ENCODE measurements at places on chromosomes 6 and 20.

- DNase-seq: no peak
Observed at GRCh38 chr6:95328231-95328630, 249.1 kb upstream of the MANEA start.

- DNase-seq: no peak
Observed at GRCh38 chr20:14441201-14441600, 103.8 kb upstream of the FLRT3 start.

- no peak for DNase-seq
Observed at GRCh38 chr6:142444376-142444775, 142.6 kb downstream of the ADGRG6 start.

DNA sequence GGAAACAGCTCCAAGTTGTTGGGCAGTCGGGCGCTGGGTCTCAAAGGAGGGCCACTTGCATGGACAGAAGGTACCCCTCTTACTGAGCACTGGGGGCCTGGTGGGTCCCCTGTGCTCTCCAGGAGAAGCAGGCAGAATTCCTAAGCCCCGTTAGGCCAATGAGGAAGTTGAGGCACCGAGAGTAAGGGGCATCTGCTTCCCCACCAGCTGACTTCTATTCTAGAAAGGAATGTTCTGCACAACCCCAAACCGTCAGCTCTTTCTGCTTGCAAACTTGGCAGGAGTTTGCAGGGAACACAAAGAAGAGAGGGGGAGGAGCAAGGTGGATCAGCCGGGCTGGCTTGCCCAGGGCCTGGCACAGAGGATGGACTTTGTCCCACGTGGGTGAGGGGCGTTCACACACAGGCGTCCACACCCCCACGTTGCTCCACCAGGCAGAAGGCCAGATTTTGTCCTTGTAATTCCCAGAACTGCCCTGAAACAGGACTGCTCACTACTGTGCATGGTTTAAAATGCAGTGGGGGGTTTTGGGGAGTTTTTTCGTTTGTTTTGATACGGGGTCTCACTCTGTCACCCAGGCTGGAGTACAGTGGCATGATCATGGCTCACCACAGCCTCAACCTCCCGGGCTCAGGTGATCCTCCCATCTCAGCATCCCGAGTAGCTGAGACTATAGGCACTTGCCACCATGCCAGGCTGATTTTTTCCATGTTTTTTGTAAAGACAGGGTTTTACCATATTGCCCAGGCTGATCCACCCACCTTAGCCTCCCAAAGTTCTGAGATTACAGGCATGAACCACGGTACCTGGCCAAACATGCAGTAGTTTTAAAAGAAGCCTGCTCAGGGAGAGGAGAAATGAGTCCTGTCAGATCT lies 93.3 kb downstream of the SNX5 start:
- DNase-seq: no peak

DNA sequence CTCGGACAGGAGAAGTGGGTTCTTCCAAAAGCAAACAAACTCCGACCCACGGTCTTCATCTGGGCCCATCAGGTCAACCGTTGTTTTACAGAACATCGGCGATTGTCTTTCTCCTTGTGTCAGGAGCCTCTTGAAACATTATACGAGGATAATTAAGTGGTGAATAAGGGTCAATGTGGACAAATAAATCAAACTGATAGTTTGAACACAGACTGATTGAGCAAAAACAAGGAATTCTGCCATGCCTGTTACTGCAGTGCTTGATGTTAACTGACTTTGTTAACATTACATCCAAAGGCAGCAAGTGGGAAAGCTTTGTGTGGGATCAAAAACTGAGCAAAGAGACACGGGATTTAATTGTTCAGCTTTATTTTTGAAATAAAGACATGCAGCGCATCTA lies 101.1 kb upstream of the IFNGR1 start:
- DNase-seq: no peak

- DNase-seq: no peak
Observed at GRCh38 chr20:31682352-31682751, 40.3 kb downstream of the BCL2L1 start.

DNA sequence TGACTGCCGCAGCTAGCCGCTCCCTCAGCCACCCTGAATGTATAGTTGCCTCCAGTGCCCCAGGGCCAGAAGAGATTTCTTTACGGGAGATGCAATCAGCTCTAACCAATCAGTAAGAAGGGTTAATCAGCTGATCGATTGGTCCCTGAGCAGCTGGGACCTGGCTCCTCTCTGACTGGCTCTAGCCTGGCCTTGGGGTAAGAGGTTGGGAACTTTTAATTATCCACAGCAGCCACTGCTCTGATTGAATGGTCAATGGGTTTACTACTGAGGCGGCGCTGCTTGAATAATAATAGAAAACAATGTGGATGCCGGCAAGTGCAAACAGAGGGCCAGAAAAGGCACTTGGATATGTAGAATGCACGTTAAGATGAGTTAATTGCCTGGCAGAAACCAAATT lies 99.8 kb downstream of the TFAP2A start:
- DNase-seq: no peak

GRCh38 chr6:156658186-156658965 lies 118.8 kb upstream of the ARID1B start:
- no peak for DNase-seq

- DNase-seq: no peak
Observed at GRCh38 chr20:35463455-35464300, 8.3 kb downstream of the CEP250 start.

DNA sequence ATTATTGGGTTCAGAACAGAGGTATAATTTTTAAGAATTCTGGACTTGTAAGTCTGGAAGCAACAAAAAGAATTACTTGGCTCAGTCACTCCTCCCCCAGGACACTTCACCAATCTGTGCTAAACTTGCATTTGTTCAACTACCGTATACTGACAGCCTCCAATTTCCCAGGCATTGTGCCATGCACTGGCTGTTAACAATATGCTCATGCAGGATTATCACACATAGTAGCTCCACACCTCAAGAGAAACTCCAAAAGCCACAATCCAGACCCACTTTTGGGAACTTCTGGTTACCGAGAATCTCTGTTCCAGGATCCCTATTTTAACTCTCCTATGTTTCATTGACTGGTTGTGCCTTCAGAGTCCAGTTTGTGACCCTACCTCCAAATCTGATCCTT lies 7.7 kb downstream of the ADGRF1 start:
- DNase-seq: no peak

DNA sequence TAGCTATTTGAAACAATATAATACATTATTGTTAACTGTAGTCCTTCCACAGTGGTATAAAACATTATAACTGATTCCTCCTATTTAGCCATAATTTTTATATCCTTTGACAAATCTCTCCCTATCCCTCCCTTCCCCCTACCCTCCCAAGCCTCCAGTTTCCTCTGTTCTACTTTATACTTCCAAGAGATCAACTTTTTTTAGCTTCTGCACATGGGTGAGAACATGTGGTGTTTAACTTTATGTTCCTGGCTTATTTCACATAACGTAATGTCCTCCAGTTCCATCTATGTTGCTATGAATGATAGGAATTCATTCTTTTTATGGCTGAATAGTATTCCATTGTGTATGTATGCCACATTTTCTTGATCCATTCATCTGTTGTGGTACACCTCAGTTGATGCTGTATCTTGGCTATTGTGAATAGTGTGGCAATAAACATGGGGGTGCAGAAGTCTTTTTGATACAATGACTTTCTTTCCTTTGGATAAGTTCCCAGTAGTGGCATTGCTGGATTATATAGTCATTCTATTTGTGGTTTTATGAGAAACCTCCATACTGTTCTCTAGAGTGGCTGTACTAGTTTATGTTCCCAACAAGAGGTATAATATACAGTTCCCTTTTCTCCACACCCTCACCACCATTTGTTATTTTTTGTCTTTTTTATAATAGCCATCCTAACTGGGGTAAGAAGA lies 205.0 kb downstream of the KCNQ5 start:
- no peak for DNase-seq

DNA sequence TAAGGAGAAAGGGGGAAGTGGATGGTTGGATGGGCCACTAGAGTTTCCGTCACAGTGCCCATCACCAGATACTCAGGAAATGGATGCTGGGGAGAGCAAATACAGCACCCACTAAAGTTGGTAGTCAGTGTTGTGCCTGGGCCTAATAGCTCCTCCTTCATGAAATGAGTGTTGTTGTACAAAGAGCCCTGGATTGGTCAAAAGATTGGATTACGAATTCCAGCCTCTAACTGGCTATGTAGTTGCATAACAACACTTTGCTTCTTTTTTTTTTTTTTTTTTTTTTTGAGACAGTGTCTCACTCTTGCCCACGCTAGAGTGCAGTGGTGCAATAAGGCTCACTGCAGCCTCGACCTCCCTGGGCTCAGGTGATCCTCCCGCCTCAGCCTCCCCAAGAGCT lies 27.4 kb downstream of the KCNG1 start:
- DNase-seq: no peak

- no peak for DNase-seq
Observed at GRCh38 chr20:2833761-2834160, 6.7 kb downstream of the PCED1A start.

DNA sequence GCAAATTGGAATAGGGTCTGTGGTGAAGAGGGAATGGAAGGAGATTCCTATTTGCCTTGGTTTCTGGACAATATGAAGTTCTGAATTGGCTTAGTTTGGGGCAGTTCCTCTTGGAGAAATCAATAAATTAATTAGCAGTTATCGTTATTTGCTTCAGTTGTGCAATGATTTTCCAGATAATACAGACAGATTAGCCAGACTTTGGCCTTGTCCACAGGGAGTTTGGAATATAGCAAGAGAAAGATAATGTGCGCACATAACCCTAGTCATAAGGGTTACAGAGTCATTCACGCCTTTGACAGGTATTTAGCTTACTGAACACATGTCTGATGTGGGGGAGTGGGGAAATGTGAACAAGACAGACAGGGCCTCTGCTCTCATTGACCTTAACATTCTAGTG lies 1.3 kb downstream of the ATRN start:
- no peak for DNase-seq

DNA sequence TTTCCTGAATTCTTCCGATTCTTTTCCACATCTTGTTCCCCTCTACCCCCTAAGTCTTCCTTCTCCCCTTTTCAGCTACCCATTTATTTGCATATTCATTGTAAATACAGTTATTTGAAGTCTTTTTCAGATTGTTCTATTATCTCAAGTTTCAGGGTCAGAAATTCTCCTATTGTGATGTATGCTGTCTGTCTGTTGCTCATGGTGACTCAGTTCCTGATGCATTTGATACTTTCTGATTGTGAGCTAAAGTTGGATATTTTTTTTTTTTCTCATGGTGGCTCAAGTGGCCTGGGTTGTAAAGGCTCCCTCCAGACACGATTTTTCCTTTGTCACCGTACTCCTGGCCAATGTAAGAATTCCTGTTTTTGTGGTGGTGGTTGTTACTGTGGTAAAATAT lies 4.9 kb upstream of the PI16 start:
- no peak for DNase-seq

DNA sequence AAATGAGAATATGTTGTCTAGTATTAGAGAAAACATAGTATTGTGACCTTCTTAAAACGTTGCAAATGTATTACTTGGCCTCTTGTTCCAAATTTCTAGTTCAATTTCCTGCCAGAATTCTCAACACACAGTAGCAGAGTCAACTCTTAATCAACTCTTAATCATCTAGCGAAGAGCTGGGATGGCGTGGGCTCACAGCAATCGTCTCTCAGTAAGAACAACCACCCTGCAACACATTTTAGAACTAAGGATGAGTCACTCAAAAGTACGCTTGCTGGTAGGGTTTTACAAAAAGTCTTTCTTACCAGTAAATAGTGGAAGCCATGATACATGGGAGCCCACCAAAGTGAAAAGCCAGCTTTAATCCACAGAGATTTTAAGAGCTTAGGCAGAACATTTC lies 24.6 kb downstream of the GPR6 start:
- no peak for DNase-seq

GRCh38 chr6:144493035-144493910 lies 208.1 kb downstream of the UTRN start:
- DNase-seq: no peak

GRCh38 chr6:12423832-12424231 lies 133.7 kb downstream of the EDN1 start:
- no peak for DNase-seq

- DNase-seq: no peak
Observed at GRCh38 chr6:22959571-22959970, 390.2 kb downstream of the HDGFL1 start.

DNA sequence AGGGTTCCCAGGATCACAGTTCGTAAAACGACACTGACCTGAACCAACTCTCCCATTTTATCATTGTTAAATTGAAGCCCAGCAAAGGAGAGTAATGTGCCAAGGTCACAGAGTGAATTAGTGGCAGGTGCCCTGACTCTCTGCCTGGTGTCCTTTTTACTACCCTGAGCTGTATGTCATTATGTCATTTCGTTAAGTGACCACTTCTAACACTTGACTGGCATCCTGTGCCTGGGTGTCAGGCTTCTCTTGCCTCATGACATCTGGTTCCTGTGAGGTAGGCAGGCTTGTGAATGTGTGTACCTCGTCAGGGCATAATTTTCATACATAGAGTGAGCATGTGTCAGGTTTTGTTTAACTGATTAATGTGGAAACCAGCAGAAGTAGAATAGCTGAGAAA lies 48.6 kb downstream of the RALY start:
- no peak for DNase-seq

- no peak for DNase-seq
Observed at GRCh38 chr6:170094686-170095272, 196.1 kb downstream of the DLL1 start.

DNA sequence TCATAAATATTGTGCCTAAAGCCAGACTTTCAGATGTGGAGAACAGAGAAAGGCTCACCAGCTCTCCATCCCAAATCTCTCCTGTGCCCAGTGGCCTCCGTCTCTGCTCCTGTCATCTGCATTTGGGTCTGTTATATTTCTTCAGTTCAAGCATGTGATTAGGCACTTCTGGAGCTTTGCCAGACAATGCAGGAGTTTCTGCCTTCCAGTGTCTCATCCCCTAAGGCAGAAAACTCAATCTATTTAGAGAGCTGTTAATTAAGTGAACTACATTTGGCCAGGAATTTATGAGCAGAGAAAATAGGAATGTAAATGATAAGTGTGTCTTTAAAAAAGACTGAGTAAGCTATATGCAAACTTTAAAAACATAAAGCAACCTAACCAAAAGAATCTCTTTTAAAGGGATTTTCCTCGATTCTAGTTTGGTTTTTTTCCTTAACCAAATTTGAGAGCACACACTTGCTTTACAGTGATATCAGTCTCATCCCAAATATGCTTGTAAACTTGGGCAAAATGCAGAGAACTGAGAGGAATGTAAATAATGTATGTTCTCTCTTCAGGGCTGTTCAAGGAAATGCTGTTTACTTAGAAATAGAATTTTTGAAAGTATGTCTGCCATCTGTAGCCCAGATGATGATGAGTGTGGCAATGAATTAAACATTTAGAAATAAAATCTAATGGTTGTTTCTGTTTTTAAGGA lies 113.9 kb downstream of the ELOVL4 start:
- DNase-seq: no peak

GRCh38 chr6:29974901-29975560 lies 32.7 kb downstream of the HLA-A start:
- no peak for DNase-seq

- no peak for DNase-seq
Observed at GRCh38 chr20:48454671-48455490, 372.9 kb downstream of the PREX1 start.

GRCh38 chr6:79602859-79603258 lies 28.3 kb upstream of the SH3BGRL2 start:
- no peak for DNase-seq

- no peak for DNase-seq
Observed at GRCh38 chr6:126600258-126600916, 260.5 kb downstream of the CENPW start.

- no peak for DNase-seq
Observed at GRCh38 chr6:39301606-39302005, 12.6 kb downstream of the KCNK17 start.
